SK-N-SH (cell line): ENCODE measurements at places on chromosomes 1 and 21. TPM values are rescaled to one million over a fixed set of nuclear protein-coding genes. Genes with fewer than 3 reads are reported as not detected.

Gene FAM151A
- not detected in 2 replicates for polyA plus RNA-seq

Gene SAMD13
- 1.3 and 1.9 TPM in 2 replicates for polyA plus RNA-seq

Gene SELENBP1
- polyA plus RNA-seq, result 0.11 and 0.16 TPM in 2 replicates

Gene NBPF3
- polyA plus RNA-seq, result 6.4 and 8.7 TPM in 2 replicates

Gene C1QB
- not detected in 2 replicates for polyA plus RNA-seq
